Endothelial cell (in vitro differentiated cells): ENCODE measurements at places on chromosomes 6 and 20.

GRCh38 chr20:63495741-63496595 lies 2.9 kb downstream of the EEF1A2 start:
- DNase-seq = peak; percentile 82

DNA sequence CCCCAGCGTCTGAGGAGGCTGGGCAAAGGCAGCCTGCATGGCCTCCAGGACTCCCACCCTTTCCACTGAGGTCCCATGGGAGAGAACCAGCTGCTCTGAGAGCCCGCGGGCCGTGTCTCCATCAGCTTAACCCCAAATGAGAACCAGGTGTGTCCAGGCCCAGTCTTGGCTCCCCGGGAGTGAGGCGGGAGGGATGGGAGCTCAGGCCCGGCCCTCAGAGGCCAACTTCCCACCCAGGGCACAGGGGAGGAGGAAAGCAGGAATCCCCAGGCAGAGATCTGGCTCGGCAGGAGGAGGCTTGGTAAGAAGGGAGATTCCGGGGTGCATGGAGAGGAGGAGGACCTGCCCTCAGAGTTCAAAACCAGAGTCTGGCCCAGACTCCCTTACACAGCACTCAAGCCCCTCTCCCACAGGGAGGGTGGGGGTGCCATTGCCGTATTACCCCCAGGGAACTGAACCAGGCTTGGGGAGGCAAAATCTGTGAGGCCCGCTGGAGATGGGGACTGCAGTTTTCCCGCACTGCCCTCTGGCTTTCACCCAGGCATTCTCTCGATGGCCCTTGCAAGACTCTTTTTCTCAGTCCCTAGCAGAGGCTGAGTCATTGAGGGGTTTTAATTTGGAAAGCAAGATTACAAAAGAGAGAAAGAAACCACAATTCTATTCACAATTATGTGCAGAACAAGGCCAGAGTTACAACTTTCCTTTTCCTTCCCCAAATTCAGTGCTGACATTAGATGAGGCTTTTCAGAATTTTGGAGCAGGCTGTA lies 17.1 kb downstream of the FOXF2 start:
- no peak for DNase-seq

DNA sequence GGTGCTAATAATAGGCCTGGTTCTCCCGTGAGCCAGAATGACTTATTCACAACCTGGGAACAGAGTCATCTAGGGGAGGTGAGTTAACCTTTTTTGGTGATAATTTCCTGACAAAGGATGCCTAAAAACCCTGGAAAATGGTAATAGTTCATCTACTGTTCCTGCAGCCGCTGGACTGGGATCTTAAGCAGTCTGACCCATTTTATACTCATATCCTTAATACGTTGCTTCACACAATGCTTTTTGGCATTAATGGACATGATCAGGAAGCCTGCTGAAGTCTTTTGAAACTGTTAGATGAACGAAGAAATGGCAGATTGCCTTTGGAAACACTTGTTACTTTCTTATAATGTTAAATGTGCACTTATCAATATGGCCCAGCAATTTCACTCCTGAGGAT lies 81.9 kb upstream of the BMP2 start:
- no peak for DNase-seq

DNA sequence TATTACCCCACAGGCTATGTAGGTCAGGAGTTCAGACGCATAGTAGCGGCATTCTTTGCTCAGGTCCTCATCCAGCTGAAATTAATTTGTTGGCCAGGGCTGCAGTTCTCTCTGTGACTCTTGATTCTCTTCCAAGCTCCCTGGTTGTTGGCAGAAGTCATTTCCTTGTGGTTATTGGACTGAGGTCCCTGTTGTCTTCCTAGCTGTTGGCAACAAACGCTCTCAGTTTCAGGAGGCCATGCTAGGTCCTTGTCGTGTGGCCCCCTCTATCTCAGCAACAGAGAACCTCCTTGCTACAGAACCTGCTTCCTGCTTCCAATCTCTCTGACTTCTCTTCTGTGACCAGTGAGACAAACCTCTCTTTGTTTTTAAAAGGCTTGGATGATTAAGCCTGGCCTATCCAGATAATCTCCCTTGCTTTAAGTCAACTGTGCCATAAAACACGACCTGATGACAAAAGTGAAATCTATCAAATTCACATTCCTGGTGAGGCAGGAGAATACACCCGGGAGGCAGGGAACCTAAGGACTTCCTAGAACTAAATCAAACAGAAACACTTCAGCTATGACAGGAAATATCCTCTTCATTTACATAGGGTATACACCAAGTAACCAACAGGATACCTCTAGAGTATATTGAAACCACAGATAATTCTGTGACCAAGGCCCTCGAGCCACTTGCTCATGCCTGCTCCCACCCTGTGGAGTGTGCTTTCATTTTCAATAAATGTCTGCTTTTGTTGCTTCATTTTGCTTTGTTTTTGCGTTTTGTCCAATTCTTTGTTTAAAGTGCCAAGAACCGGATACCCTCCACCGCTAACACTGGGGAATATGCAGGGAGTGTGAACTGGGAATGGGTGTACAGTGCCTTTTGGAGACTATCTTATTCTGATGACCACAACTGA lies 196.0 kb downstream of the BTBD3 start:
- no peak for DNase-seq

DNA sequence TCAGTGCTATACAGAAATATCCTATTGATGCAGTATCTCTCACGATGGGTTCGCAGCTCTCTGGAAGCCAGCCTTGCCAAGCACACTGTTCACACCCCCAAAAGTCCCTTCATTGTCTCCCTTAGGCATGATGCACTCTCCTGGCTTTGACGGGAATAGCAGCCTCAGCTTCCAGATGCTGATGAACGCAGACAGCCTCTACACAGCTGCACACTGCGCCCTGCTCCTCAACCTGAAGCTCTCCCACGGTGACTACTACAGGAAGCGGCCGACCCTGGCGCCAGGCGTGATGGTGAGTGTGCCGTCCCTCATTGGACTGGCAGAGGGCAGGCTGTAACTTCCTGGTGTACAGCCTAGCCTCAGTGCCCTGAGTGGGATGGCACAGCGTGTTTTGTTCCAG lies 60.0 kb upstream of the PBOV1 start:
- DNase-seq = no peak

DNA sequence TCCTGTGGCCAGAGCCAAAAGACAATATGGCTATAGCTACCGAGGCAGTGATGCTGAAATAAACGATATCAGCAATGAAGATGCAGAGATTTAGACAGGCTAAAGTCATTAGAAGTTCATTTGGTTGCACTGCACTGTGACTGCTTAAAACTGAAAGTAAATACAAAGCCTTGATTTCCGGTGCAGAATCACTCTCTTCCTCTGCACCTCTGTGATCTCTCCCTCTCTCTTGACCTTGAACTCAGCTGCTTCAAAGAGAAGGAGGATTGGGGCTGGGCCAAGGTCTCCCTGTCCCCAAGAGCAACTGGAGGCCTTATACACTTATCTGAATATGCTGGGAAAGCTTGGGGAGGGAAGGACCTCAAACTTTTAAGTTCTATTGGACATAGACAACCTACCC lies 34.6 kb upstream of the SPACA1 start:
- DNase-seq = no peak

- no peak for DNase-seq
These were observed 372 bp downstream of the KIAA0408 start for GRCh38 chr6:127458817-127459216.

DNA sequence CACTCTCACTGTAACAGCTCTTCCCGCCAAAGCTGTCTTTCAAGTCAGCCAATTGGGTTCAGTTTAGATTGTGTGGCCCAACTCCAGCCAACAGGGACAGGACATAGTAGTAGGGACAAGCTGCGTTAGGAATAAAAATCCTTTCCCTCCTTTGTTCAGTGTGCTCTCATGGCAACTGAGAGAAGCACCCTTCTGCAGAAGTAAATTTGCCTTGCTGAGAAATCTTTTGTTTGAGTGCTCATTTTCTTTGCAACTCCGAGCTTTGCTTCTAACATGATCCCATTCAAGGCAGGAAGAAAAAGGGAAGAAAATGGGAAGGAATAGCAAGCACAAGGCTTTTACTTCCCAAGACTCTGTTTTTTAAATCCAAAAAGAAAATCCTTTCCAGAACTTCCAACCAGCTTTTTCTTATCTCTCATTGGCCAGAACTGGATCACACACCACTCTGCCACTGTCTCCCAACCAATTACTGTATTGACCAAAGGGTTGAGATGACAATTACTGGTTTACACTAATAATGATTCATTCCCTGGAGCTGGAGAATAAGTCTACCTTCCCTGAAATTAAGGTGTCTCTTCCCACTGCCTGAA lies 52.7 kb downstream of the STX11 start:
- DNase-seq = no peak

GRCh38 chr6:166529586-166529985 lies 56.9 kb downstream of the RAMACL start:
- no peak for DNase-seq

GRCh38 chr6:145631374-145631773 lies 103.9 kb downstream of the EPM2A start:
- DNase-seq = no peak

GRCh38 chr20:24744747-24745146 lies 204.3 kb upstream of the CST7 start:
- no peak for DNase-seq

DNA sequence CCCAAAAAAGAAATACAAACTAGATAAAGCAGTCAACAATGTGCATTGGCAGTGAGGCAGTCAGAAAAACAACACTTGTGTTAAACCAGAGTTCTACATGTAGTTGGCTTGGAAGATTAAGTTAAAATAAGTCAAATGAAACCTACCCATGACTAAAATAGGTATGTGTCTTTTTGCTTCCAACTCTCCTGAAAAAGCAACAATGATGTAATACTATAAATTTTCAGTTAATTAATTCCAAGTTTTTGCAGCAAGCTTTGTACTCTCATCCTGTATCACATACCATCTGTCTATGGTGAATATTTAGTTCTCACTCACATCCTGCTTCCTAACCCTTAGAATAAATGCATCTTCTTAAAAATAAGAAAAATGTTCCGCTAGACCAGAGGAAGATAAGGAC lies 261.5 kb downstream of the KIF16B start:
- no peak for DNase-seq

- DNase-seq = no peak
These were observed 232.2 kb downstream of the ERMARD start for GRCh38 chr6:169983651-169984050.

DNA sequence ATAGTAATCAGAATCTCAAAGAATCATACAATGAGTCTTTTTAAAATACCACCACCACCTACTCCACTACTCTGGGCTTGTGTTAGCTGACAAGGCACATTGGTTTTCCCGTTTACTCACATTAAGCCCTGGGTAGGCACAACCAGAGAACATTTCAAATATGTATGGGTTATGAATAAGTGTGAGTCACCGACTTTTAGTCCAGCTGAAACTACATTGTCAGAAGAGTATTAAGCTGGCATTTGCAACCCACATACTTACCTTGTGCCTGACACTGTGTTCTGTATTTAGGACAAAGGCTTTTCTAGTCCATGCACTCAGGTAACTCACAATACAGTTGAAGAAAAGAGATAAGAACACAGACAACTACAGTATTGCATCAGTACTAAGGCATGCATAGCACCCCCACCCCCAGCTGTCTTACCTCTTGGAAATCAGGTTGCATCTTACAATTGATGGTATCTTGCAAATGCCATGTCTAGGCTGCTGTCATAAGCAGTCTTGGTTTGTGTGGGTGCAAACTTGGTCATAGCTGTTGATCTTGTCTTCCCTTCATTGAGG lies 40.3 kb upstream of the AHI1 start:
- DNase-seq = no peak
